ENCODE measurements at places on chromosomes 5 and 9.

GRCh38 chr5:115433918-115434317 lies 110.7 kb downstream of the FEM1C start:
- no peak for DNase-seq

GRCh38 chr9:13991395-13991794 lies 322.5 kb downstream of the NFIB start:
- DNase-seq, result no peak

- no peak for DNase-seq
Observed at GRCh38 chr5:61491861-61492260, 159.8 kb downstream of the ZSWIM6 start.

GRCh38 chr5:79984363-79984762 lies 6.7 kb downstream of the MTX3 start:
- DNase-seq, result no peak

Data from SHP77 treated with DMSO at 0.1 percent for 48 hours (cell line).